ENCODE measurements at places on chromosomes 11 and 22. TPM values are rescaled to one million over a fixed set of nuclear protein-coding genes. Genes with fewer than 3 reads are reported as not detected.
A peak's percentile ranks its signal among the peaks of the same experiment; 100 is the strongest.

- DNase-seq = no peak
Observed at GRCh38 chr11:35142481-35143075, 3.6 kb downstream of the CD44 start.

The CPT1B gene
- 351 TPM for polyA plus RNA-seq

GRCh38 chr22:29842740-29843139 is 4.7 kb upstream of the ASCC2 start:
- no peak for DNase-seq

- DNase-seq = no peak
Observed at GRCh38 chr11:103378931-103379330, 269.7 kb downstream of the DYNC2H1 start.

The P2RX6 gene
- 0.07 TPM for polyA plus RNA-seq

- peak; percentile 73 for DNase-seq
Observed at GRCh38 chr11:6249770-6250555, 9.7 kb upstream of the CCKBR start.

DNA sequence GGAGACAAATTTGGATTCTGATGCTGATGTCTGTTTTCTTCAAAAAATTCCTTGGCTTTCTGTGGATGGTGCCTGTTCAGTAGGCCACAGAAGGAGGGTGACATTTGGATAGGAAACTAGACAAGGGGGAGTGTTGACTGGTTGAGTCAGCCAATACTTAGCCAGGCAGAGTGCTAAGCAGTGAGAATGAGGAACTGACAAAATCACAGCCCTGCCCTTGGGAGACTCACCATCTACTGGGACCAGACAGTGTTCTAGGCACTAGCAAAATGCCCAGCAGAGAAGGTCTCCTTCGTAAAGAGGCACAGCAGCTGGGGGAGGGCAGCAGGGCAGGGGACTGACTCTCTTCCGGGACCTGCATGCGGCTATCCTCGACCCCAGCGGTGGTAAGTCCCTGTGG is 190.2 kb downstream of the DSCAML1 start:
- no peak for DNase-seq

DNA sequence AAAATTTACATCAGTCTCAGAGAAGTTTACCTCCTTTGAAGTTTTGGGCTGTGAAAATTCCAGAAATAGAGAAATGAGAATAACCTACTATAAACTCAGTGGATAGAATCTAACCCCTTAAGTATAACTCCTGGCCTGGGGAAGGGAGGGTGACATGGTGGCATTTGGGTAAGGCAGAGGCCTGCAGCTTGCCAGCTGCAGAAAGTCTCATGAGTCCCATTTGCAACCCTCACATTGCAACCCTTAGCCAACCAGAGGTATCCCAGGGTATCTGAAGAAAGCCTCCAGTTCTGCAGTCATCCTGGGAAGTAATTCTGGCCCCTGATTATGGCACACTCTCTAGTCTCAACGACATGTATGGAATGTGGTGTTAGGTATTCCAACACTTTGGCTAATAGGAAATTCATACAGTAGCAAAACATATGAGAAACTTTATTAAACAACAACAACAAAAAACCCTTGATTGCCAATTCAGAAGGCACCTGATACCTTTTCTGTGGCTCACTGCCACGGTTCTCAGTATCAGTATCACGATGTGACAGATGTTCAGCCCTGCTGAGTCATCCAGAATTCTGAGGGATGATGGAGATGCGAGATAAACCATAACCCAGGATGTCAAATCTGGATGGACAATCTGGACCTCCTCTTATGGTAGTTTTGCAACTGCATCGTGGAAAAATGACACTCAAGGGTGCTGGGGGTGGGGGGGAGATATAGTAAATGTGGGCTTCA is 743.4 kb downstream of the NELL1 start:
- DNase-seq = no peak

DNA sequence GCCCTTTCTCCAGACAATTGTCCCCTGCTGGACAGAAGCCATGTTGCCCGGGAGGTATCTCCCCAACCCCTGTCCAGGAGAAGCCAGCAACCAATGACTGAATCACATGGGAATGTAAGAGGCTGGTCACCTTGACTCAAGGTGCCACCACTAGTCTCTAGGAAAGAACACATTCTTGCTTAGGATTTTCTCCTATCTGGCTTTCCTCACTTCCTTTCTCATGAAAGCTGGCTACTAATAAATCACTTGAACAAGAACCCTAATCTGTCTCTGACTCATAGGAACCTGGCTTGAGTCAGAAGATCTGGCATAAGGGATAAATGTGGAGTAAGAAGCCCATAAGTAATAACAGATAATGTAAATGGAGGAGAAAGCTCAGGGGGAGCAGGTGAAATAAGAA is 101.4 kb upstream of the C11orf87 start:
- DNase-seq = no peak

- DNase-seq = no peak
Observed at GRCh38 chr11:69491071-69492031, 9.9 kb downstream of the LINC01488 start.

DNA sequence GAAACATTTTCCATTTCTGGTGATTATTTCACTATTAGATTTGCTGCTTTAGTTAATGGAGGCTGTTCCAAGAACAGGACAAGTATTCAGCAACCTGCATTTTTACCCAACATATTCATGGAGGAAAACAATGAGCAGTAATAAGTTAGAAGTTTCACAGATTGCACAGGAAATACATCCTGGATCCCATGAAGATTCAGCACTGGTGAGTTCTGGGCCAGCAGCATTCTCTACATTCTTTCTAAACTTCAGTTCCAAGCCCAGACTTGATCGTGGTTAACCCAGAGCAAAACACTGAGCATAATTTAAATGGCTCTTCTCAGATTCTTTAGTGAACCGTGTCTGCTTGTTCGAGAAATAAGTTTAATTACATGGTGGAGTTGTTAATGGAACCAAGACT is 3.8 kb downstream of the FJX1 start:
- no peak for DNase-seq

- DNase-seq = no peak
Observed at GRCh38 chr11:131924457-131925201, 554.2 kb downstream of the NTM start.

The OR4A16 gene
- polyA plus RNA-seq = not detected

The SSTR3 gene
- polyA plus RNA-seq = not detected

DNA sequence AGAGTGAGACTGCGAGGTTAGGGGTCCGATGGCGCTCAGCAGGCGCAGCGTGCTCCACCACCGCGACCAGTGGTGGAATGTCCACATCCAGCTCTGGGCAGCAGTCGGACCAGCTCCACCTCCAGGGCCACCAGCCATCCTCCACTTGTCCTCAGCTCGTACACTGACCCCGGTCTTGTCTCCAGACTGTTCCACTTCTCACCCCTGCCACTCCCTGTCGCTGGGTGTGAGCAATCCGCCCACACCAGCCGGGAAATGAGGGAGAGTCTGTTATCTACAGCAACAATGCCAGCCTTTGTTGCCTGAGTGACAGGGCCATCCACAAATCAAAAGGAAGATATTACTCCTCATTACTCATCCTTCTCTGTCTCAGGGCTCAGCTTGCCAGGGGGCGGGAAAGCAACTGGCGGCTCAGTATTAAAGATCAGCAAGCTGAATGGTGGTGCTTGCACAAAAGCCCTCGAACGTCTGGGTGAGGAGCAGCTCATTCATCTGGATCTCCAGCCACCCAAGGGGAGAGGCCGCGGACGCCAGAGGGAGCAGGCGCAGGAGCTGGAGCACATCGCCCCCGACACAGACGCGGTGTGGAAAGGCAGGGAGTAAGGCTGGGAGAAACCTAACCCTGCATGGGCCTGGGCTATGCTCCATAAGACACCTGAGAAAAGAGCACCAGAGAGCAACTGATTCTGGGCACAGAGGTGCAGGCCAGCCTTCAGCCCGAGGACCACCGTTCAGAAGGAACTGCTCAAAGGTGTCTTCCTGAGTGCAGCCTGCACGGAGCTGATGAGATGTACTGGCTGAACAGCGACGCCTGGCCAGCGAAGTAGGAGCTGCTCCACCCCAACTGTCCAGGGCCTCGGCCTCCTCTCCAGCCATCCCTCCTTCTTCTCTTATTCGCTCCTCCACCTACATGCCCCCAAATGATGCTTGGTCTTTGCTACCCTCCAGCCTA is 21.9 kb downstream of the IGSF9B start:
- peak; percentile 52 for DNase-seq

DNA sequence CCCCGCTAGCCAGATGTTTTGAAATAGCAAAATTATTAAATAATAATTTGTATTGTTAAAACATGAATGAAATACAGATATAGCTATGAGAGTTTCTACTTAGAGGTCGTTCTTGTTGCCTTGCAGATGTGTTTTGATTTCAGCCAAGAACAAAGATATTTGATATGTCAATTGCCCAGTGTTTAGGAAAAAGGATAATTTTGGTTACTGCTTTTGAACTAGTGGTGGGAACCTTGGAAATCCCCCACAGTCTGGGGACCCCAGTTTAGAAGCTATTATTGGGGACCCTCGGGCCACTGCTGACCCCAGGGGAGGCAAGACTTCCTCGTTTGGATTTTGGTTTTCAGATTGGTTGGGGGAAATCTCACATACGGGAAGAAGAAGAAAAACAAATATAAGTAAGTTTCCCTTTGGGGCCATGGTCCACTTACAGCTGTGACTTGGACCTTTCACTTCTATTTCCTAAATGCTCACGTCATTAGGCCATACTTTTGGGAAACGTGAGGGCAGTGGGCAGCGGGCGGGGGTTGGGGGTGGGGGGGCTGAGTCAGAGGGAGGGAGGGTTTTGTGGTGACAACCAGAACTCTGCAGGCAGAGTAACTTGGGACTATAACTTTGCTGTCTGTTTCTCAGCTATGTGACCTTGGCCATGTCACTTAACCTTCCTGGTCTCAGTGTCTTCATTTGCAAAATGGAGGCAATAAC is 37.0 kb downstream of the LDLRAD3 start:
- peak; percentile 9 for DNase-seq

The METTL15 gene
- polyA plus RNA-seq = 6.1 TPM

- no peak for DNase-seq
Observed at GRCh38 chr22:49302530-49302929, 525.1 kb downstream of the BRD1 start.

The ANO3 gene
- 0.07 TPM for polyA plus RNA-seq

The TNNI2 gene
- polyA plus RNA-seq = 0.71 TPM

- DNase-seq = no peak
Observed at GRCh38 chr11:31636983-31637382, 127.4 kb downstream of the ELP4 start.

- DNase-seq = no peak
Observed at GRCh38 chr11:130370845-130371590, 56.3 kb upstream of the ZBTB44 start.

The PTGDR2 gene
- polyA plus RNA-seq = 5.7 TPM

DNA sequence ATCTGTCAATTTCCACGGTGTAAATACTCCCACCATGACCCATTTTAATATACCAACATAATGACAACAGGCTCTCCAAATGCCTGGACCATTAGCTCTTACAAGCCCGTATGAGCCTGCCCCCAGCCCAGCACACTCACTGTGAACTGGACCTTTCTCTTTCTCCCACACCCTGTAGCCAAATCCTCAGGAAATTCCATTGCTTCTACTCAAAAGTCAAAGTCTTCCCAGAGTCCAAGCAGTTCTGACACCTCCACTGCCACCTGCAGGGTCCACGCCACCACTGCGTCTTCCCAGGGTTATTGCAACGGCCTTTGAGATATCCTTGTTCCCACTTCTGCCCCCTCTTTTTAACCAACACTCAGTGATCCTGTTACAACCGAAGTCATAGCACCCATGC is 110.1 kb upstream of the ASPHD2 start:
- no peak for DNase-seq

DNA sequence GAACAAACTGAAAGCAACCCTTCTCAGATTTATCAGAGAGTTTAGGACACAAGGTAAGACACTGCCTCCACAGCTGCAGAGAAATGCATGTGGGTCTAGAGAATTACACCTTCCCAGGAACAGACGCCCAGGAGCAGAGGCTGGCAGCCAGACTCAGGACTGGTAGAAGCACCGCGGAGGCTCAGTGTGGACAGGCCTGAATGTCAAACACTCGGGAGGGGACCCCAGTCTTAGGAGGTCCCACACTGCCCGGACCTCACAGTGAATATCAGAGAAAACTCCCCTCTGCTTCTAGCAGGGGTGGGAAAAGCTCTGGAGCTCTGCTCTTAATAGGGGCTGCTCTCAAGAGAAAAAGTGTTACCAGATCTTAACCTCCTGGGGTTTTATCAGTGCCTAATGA is 952.7 kb downstream of the BRD1 start:
- DNase-seq = no peak

DNA sequence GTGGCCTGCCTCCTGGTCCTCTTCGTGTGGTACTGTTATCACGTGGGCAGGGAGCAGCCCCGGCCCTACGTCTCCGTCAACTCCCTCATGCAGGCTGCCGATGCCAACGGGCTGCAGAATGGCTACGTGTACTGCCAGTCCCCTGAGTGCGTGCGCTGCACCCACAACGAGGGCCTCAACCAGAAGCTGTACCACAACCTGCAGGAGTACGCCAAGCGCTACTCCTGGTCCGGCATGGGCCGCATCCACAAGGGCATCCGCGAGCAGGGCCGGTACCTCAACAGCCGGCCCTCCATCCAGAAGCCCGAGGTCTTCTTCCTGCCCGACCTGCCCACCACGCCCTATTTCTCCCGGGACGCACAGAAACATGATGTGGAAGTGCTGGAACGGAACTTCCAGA is 4.7 kb downstream of the ASPHD2 start:
- DNase-seq = no peak

DNA sequence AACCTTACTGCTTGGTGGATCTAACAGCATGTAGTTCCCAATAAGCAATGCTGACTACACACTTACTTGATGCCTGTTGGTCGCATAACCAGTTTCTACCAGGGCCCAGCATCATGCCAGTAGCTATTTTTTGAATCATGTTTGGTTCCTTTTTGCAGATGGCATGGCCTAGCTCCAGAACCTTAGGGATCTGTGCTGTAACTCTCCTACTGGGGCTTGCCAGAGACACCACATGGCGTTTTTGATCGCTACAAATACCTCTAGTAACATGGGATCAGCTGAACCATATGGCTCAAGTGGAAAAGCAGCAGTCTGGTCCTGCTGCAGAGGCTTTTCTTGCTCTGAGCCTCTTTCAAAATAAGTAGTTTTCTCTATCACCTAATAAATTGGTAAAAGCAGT is 654.6 kb upstream of the API5 start:
- no peak for DNase-seq

The EIF1AD gene
- polyA plus RNA-seq = 30.0 TPM

The CRYAB gene
- polyA plus RNA-seq = 7,695 TPM

- DNase-seq = peak; percentile 59
Observed at GRCh38 chr11:125451400-125452124, 44.5 kb downstream of the FEZ1 start.

DNA sequence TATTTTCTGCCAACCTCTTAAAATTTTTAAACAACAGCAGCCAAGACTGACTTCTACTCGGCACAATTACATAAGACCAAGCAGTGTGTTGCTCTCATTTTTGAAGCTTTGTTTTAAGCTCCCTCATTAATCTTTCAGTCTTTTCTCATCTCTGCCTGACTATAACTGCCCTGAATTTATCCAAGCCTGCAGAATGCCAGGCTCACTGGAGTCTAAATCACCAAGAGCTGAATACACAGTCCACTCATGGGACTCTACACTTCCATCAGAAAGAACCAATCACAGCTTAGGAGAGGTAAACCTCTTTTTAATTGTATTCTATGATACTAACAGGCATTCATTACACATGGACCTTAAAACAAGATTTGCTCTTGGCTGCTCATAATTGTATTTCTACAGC is 178.7 kb downstream of the CADM1 start:
- DNase-seq = no peak

GRCh38 chr11:639332-639955 is 2.4 kb downstream of the DRD4 start:
- no peak for DNase-seq

GRCh38 chr11:77120571-77120970 is 7.5 kb upstream of the MYO7A start:
- no peak for DNase-seq

Measured in heart right ventricle (tissue), 16 donors.